Activated T-helper 1 cell treated with anti-CD3 and anti-CD28 coated beads, Interleukin-2, amount 50 U/mL, for 16 hours (primary cell): ENCODE measurements at places on chromosomes 4 and X.

DNA sequence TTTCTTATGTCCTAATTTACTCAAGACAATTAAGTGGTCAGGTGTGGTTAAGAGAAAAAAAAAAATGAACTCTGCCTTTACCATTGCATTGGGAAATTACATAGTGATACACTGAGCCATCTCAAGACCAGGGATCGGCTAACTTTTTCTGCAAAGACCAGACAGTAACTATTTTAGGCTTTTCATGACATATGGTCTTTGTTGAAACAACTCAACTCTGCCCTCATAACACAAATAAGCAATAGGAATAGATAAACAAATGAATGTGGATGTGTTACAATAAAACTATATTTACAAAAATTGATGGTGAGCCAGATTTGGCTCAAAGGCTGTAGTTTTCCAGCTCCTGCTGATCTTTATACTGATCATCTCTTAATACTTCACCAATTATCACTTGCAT is 632.6 kb upstream of the INTU start:
- DNase-seq = no peak

- DNase-seq = no peak
Observed at GRCh38 chr4:151567056-151567455, 158.1 kb downstream of the FHIP1A start.

- no peak for DNase-seq
Observed at GRCh38 chr4:141455651-141456050, 180.7 kb upstream of the IL15 start.

- no peak for DNase-seq
Observed at GRCh38 chrX:21912220-21912619, 28.3 kb upstream of the SMS start.

GRCh38 chr4:158190718-158191117 is 17.9 kb upstream of the GASK1B start:
- DNase-seq = no peak

DNA sequence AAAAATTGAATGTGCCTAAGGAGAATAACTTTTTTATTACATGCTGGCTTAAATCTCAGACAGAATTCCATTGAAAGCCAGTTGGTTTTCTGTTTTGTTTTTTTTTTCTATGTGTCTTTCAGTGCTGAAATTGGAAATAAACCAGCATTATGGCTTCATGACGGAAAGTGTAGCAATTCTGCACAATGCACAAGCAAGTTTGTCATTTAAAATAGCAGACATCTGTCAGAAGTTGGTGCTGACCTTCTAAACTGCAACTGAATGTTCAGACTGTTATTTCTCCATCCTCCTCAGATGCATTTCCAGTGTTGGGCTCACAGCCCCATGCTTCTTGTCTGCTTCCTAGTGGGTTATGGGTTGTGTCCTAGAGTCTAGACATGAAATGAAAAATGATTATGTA is 107.2 kb upstream of the LIMCH1 start:
- no peak for DNase-seq

GRCh38 chrX:39470588-39471407 is 627.0 kb downstream of the BCOR start:
- no peak for DNase-seq

- DNase-seq = no peak
Observed at GRCh38 chr4:83552924-83553323, 17.0 kb downstream of the GPAT3 start.

DNA sequence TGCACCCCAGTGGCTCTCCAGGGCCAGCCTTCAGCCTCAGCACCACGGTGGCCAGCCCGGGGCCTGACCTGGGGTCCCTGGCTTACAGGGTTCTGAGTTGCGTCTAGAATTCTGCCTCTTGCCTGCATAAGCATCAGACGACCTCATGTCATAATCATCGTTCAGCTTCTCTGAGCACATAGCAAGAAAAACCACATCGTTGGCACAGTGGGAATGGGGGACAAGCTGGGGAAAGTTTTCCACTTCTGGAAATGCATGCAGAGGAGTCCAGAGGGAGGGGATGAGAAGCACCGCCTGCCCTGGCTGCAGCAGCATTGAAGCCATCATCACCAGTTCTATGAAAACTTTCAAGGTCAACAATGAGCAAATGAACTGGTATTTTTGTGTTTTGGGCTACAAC is 441.0 kb upstream of the FRG1 start:
- no peak for DNase-seq

- no peak for DNase-seq
Observed at GRCh38 chr4:152294331-152294730, 241.6 kb downstream of the FBXW7 start.

DNA sequence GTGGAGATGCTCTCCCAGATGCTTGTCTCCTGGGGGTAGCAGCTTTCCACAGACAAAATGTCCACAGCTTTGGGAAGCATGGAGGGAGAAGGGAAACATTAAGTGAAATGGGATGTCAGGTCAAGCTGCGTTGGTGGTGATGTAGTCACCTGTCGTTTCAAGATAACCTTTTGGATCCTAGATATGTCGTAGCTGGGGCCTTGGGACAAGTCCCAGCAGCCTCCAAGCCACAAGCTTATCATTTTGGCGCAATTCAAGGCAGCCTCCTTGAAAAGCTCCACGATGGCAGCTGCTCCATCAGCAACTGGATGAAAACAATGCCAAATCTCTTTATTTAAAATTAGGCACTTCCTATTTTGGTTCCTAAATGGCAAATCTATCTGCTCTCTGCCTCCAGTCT is 52.0 kb downstream of the RTL9 start:
- DNase-seq = no peak
